Effector CD8-positive, alpha-beta T cell (primary cell): ENCODE measurements at places on chromosomes 13 and 19.

GRCh38 chr13:36493046-36493445 is 60.8 kb downstream of the CCNA1 start:
- no peak for DNase-seq

- DNase-seq, result no peak
These were observed 3.9 kb downstream of the SPIB start for GRCh38 chr19:50422397-50423278.

- no peak for DNase-seq
These were observed 13.5 kb upstream of the PLEKHF1 start for GRCh38 chr19:29651622-29652394.

DNA sequence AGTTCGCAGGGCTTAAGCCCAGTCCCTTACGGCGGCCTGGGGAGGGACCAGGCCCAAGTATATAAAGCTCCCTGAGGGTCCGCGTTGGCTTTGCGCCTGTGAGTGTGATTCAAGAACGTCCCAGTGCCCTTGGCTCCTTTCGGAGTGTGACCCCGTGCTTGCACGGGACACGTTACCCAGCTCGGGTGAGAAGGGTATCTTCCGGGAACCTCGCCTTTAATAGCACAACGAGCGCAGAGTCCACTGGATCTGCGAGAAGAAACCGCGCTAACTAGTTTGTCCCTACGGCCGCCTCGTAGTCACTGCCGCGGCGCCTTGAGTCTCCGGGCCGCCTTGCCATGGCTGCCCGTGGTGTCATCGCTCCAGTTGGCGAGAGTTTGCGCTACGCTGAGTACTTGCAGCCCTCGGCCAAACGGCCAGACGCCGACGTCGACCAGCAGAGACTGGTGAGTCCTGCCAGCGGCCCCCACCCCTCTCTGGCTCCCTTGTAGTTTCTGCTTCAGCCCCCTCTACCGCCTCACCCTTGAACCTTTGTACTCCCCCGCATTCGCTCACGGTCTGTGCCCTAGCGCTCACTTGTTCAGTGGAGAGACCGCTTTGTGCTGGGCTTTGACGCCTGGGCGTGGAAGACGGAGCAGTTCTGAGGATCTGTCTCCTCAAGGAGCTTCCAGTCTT is at the start of gene DNAJC15:
TSS of gene DNAJC15 (plus strand) at position 298 of the 675 bp plus-strand sequence. CDS start at position 339, 41 bp downstream.
- peak; percentile 55 for DNase-seq
